RWPE1 (cell line): ENCODE measurements at places on chromosomes 12 and 14.

GRCh38 chr14:59870277-59871165 is at the start of gene RTN1:
Gene RTN1, minus strand, starts transcription at chr14:59870776. Its CDS starts 146 bp downstream, at chr14:59870630.
- peak; percentile 36 for DNase-seq

- peak; percentile 56 for DNase-seq
Measured at GRCh38 chr14:104872469-104873341, 7.6 kb downstream of the CEP170B start.

GRCh38 chr12:100251917-100252316 is 15.0 kb downstream of the DEPDC4 start:
- no peak for DNase-seq

DNA sequence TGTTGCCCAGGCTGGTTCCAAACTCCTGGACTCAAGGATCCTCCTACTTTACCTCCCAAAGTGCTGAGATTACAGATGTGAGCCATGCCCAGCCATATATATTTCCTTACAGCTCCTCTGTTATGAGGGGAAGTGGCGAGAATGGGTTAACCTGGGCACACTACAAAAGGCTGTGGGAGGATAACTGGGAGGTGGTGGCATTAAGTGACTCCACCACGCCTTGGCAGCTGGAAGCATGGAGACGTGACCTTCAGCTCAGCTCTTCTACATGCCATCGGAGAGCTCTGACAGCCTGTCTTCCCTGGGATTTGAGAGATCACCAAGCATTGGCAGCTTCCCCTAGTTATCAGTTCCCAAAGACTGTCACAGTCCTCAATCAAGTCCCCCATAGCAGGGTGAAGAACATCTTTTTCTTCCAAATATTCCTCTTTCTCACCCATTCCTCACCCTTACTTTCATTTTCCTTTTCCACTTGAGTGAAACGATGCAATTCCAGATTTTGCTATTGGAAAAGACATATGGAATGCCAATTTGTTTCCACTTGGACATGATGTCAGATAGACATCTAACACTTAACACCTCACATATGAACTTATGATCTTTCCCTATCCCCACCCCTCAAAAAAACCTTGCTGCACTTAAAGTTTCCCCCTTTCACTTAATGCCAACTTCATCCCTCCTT is 48.5 kb downstream of the PHLDA1 start:
- DNase-seq: no peak

DNA sequence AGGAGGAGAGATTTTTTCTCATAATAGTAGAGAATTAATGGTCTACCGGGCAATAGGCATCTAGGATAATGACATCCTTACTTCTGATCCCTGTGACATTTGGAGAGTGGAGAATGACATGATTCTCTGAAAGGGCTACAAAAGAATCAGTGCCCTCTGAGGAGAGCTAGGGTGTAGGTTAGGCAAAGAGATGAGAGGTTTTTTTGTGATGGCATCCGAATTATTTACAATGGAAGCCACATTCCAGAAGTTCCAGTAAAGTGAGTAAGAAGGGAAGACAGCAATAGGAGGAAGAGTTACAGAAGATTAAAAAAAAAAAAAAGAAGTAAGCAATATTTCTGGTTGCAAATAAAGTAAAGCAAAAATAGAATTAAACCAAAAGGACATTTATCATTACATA is 478.0 kb downstream of the RMST start:
- DNase-seq: no peak

DNA sequence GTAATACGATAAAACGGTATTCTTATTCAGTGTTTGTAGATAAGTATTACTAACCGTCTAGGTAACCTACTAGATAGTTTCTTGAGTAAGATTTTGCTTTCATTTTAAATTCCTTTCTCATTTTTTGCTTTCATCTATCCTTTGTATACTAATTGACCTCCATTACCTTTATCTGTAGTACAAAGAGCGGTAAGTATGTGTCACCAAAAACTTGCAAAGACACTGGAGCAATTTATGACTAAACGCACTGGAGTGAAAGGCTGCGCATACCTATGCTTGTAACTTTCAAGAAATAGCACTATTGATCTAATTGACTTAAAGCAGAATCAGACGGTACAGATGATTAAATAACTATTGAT is 1.7 kb downstream of the ARHGAP5 start:
- DNase-seq: peak; percentile 17

DNA sequence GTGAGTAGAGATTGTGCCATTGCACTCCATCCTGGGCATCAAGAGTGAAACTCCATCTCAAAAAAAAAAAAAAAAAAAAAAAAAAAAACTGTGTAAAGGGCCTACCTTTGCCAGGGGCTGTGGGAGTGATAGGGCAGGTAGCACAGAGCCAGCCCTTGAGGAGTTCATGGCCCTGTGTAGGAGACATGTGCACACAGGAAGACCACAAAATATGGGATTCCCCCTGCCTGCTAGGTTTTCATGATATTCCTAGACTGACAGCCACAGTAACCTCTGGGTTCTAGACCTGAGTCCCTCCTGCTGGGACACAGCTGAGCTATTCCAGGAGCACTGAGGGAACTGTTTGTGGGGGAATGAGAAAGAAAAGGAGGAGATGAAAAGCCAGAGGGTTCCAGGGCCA is 8.3 kb upstream of the SPTSSA start:
- DNase-seq: no peak

GRCh38 chr12:74285773-74286172 is 251.9 kb upstream of the ATXN7L3B start:
- no peak for DNase-seq

DNA sequence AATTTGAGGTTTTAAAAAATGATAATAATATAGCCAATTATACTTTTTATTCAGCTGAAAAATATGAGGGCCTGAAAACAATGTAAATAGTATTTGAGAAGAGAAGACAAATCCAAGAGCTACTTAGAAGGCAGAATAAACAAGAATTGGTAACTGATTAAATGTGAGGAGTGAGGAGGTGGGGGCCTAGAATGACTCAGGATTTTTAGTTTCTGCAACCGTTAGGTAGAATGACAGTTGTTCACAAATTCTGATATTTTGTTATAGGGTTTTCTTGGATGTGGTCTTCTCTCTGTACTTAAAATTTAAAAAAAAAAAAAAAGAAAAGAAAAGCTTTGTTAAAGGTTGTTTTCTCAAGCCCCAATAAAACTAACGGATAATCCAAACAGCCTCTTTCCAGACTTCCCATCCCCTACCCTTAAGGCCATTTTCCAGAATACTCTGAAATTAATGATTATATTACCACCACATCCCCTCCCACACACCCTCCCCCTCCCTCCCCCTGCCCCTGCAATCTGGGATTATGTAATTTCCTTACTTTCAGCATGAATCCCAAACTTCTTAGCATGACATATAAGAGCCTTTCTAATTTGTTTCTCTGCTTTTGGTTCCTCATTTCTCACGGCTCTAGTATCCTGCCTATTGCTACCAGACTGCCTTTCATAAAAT is 50.4 kb downstream of the LRP6 start:
- no peak for DNase-seq

DNA sequence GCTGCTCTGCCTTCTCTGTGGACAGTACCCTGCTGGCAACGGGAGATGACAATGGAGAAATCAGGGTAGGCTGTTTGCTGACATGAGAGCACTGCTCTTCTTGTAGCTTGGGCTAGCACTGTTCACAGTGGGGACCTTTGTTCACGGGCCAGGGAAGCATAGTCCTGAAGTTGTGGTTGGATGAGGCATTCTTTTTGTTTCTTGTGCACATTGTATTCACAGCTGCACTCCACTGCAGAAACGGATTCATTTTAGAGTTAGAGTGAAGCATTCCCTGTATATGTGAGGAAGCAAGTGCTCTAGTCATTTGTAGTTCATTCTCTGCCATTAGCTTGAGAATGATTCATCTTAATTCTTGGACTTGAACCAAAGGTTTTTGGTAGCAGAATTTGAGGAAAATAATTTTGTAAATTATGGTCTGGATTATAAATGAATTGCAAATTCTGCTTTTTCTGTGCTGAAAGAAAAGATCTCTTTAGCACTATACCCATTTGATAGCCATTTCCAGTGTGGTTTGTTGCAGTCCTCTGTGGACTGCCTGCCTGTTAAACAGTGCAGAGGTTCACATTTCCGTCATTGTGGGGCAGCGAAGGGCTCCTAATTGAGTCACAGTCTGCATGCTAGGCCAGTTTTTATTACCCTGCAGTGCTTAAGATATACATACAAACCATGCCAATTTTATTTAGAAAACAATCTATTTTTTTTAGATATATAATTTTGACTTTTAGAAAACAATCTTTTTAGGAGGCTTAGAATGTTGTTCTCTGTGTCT is 80.6 kb downstream of the APAF1 start:
- peak; percentile 57 for DNase-seq
